Stimulated activated CD4-positive, alpha-beta T cell treated with anti-CD3 and anti-CD28 coated beads, Interleukin-12 subunit alpha, Interleukin-12 subunit beta, amount 100 ng/mL, for 24 hours (primary cell): ENCODE measurements at places on chromosomes 6 and 20.

DNA sequence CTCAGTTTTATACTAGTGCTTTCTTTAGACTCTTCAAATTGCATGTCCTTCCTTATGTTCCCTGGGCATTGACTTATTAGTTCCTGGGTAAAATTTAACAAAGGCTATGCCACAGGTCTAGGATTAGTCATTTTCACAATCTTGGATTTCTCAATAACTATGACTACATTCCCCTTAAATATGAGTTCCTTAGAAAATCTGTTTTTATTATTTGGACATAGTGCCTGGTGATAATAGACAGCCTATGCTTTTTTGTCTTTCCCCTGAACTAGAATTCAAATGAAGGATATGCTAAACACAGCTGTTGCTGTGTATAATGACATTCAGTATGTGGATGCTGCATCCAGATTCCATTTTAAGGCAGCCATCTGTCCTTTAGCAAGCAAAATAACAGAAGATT lies 1252.8 kb upstream of the GJE1 start:
- no peak for DNase-seq

- no peak for DNase-seq
Measured at GRCh38 chr6:34517461-34517881, 38.7 kb downstream of the SPDEF start.

GRCh38 chr6:157724138-157724820 lies 98.8 kb upstream of the SNX9 start:
- no peak for DNase-seq

DNA sequence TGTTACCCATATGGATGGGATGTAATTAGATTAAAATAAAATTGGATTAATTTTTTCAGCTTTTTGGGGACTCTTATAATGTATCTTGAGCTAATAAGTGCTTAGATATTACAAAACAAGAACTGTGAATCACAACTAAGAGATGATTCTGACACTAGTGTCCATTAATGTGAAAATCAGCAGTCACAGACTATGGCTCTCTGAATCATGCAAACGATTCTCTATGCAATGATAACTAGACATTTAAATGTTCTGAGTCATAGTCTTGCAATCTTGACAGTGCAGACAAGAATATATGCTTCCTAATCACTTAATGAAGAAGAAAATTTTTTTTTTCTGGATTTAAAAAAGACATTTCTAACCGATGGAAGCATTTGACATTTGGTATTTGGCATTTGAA lies 82.2 kb upstream of the OPRM1 start:
- no peak for DNase-seq

DNA sequence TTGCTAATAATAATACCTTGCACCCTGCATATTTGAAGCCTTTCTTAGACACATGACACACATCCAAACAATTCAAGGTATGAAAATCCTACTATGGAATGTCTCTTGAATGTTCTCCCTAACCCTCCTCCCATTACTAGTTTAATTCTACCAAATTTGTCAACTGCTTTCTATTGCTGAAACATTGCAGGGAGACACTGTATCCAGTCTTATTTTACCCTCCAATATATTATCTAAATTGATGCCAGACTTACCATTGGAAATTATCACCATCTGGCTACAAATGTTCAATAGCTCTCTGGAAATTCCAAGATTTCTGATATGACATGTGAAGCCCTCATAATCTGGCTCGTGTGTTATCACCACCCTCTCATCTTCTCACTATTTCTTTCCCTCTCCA lies 1027.3 kb upstream of the CITED2 start:
- DNase-seq: no peak

- DNase-seq: no peak
Measured at GRCh38 chr6:36624461-36625157, 30.4 kb downstream of the SRSF3 start.
